ENCODE measurements at places on chromosomes 13 and 19.

GRCh38 chr13:32041429-32041828, 9.9 kb downstream of the FRY start:
- no peak for DNase-seq

GRCh38 chr13:80239571-80240255, 101.2 kb downstream of the SPRY2 start:
- no peak for DNase-seq

DNA sequence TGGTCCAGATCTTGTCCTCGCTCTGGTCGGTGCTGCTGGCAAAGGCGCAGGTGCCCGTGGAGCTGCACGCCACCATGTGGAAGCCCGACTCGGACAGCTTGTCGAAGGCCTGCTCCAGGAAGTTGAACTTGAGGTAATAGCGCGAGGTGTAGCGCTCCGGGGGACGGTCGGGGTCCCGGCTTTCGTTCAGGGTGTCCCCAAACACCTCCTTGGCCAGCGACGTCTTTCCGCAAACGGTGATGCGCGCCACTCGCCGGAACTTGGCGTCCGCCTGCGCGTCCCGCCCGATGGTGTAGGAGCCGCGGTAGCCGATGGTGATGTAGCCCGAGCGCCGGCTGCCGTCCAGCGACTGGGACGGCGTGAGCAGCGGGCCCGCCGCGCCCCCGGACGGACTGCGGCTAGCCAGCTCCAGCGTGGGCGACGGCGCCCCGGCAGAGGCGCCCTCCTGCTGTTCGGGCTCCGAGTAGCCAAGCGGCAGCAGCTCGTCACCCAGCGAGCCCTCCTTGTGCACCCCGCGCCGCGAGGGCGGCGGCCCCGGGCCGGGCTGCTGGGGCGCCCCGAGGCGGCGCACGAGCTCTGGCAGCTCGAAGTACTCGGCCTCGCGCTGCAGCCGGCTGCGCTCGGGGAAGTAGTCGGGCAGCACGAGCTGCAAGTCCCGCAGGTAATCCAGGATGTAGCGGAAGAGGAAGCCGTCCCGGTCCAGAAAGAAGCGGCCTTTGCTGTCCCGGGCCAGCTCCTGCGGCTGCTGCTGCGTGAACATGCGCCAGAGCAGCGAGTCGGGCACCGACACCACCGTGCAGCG, 801 bp downstream of the KCTD12 start:
- DNase-seq = peak; percentile 65

DNA sequence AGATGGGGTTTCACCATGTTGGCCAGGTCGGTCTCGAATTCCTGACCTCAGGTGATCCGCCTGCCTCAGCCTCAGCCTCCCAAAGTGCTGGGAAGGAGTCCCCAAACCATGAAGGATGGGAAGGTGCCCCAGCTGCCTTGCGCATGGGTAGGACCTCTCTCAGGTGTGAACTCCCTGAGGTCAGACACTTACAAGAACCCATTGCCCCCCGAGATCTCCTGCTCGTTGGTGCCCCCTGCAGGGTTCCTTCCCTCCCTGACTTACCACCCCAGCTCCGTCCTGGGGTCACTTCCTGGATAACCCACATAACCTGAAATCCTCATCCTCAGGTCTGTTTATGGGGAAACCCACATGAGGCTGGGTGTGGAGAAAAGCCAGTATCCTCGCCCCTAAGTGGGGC, 41.7 kb downstream of the UNC13A start:
- DNase-seq = peak; percentile 41

- DNase-seq = no peak
Observed at GRCh38 chr19:40604647-40605215, 3.6 kb downstream of the LTBP4 start.

DNA sequence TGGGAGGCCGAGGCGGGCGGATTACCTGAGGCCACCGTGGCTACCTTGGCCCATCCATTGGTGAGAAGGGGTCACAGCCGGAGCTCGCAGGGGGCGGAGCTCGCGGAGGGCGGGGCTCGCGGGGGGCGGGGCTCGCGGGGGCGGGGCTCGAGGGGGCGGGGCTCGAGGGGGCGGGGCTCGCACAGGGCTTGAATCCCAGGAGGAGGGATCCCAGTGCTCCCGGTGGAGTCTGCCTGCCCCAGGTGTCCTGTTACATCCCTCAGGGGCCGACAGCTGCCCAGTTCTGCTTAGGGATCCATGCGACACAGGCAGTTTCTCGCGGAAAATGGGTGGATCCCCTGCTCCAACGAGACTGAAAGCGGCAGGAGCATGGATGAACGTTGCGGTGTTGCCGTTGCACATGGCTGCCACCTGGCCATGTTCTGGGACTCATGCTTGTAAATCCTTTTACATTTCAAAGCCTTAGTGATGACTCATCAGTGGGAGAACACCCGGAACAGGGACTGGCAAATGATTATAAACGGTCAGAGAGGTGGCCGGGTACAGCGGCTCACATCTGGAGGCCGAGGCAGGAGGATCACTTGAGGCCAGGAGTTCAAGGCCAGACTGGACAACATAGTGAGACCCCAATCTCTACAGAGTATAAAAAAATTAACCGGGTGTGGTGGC, 25.1 kb downstream of the TMPRSS9 start:
- no peak for DNase-seq

GRCh38 chr19:35119091-35119490, 3.5 kb downstream of the FXYD3 start:
- no peak for DNase-seq

GRCh38 chr13:87536899-87537298, 134.3 kb upstream of the SLITRK5 start:
- no peak for DNase-seq

DNA sequence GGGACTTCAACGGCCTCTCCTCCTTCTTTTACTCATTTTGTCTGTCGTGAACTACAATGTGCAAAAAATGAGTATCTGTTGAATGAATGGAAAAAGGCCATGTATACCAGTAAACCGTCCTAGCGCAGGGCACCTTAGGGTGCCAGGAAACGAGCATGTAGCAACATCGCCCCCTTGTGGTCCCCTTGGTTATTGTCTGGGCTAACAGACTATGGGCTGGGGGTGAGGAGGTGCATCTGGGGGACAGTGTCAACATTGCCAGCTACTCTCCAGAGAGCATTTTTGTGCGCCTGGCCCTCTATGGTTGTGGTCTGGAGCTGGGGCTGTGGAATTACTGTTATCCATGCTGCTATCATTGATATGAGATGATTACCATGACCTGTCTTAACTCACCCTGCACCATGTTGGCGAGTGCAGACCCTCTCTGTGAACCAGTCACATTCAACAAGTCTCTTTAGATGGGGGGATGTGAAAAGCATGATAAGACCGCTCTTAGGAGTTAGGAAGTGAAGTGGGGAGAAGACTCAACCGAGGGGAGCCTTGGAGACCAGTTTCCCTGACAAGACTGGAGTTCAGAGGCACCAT, 22.8 kb upstream of the SIGLEC11 start:
- peak; percentile 94 for DNase-seq

Measured in stimulated activated CD8-positive, alpha-beta memory T cell treated with anti-CD3 and anti-CD28 coated beads, Interleukin-4, amount 100 ng/mL, for 48 hours (primary cell).